Kidney glomerular epithelial cell (primary cell): ENCODE measurements at places on chromosomes 12 and 14.

GRCh38 chr12:131105351-131105735 lies 151.6 kb downstream of the ADGRD1 start:
- no peak for DNase-seq

GRCh38 chr12:110845339-110845682 lies 1.5 kb upstream of the CCDC63 start:
- no peak for DNase-seq

DNA sequence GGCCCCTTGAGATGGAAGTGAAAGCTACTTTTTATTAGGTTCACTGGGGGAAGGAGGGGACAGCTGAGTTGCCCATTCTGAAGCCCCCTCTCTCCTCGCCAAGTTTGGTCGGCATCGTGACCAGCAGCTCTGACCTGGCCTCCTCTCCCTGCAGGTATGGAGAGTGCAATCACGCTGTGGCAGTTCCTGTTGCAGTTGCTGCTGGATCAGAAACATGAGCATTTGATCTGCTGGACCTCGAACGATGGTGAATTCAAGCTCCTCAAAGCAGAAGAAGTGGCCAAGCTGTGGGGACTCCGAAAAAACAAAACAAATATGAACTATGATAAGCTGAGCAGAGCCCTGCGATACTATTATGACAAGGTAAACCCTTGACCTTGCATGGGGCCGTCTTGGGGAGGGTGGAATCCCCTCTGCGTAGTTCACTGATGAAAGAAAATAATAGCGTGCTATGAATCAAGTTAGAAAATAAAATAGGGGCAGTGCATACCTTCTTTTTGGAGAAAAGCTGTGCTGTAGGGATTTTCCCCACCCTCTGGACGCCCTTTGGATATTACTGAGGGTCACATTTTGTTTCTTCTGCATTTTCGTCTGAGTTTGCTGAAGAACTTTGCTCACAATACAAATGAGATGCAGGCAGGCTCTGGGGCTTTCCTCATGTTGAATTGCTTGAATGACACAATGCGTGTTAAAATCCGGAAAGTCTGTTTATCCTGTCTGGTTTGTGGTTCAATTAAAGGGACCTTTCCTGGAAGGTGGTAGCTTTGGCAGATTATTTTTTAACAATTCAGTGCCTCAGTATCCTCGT lies 29.4 kb downstream of the ELK3 start:
- no peak for DNase-seq

GRCh38 chr14:26444822-26445221 lies 153.0 kb downstream of the NOVA1 start:
- peak; percentile 10 for DNase-seq

- peak; percentile 19 for DNase-seq
Observed at GRCh38 chr14:81400852-81401251, 728 bp upstream of the STON2 start.

- no peak for DNase-seq
Observed at GRCh38 chr12:75482646-75483045, 2.1 kb downstream of the GLIPR1 start.

- DNase-seq, result no peak
Observed at GRCh38 chr14:36866867-36867266, 205.2 kb downstream of the PAX9 start.

GRCh38 chr14:65850429-65851135 lies 438.1 kb downstream of the FUT8 start:
- DNase-seq, result no peak

GRCh38 chr14:95490727-95491451 lies 25.6 kb downstream of the SYNE3 start:
- no peak for DNase-seq

DNA sequence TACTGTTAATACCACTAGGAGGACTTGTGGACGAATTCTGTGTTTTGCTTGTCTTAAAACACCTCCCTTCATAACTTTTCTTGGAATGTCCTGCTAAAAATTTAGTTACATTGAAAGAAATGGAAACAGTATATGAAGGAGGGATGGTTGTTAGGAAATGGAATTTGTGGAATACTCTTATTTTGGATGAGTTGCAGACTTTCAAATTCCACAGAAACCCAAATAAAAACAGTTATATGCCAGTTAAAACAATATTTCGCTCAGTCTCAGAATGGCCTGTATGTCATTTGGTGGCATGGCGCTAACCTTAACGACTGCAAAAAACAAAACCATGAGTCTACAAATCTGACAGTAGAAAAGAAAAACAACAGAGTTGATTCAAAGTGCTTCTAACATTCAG lies 12.2 kb upstream of the ARHGAP5 start:
- no peak for DNase-seq

DNA sequence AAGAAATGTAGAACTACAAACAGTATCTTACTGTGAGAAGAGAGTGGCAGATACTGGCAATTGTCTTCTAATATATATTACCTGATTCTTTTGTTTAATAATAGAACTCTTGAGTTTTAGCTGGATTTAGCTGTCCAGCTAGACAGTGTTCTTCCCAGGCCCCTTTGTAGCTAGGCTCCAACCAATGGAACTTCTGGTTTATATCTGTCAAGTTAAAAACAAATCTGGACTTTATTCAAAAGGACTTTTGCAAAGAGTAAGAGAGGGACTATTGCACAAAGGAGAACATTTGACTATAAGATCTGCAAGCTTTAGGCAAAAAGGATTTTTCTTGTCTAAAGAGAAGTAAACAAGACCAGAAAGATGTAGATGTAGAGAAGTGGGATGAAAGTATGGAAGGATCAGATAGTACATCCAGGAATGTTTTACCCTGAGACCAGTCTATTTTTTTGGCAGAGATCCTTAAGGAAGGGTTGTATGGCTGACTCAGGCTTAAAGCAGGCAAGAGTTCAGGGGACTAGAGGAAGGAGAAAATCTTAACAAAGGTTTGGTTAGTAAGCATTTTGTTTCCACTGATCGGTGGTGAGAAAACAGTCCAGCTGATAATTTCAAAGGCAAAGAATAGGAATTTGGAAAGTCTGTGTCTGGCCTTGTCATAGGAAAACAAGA lies 111.1 kb upstream of the PLEKHA5 start:
- DNase-seq, result peak; percentile 65

DNA sequence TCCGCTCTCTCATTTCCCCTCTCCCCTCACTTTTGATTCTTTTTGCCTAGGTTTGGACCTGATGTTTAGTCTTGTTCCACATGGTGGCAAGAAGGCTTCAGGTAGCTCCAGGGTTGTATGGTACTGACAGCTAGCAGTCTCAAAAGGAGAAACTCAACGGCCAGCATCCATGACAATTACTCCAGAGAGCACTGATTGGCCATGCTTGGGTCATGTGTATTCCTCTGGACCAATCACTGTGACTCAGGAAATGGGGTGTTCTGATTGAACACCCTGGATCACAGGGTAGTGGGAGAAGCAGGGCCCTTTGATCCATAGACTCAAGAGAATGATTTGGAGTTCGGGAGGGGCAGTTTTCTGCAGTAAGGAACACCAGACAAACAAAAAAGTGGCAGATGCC lies 45.3 kb downstream of the DYRK2 start:
- no peak for DNase-seq

DNA sequence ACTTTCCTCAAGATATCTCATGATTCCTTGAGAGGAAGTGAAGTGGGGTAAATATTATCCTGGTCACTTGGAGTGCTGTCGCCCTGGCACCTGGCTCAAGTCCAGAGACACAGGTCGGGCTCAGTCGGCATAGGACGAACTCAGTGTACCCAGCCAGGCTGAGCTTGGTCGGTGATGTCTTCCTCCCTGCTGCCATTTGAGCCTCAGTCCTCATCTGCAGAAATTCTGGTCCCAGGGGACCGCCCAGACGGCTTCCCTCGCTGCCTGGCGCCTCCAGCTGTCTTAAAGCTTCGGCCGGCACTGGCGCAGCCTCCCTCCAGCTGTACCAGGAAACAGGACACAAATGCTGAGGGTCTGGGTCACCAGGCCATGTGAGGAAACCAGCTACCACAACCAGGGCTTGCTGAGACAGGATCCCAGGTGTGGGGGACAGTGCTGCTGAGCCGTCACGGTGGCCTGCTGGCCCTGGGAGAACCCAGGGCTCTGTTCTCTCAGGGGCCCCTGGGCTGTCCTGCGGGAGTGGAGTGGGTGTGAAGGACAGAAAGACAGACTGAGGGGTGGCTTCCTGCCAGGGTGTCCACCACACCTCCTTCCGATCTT lies 5.0 kb upstream of the KLC1 start:
- no peak for DNase-seq

DNA sequence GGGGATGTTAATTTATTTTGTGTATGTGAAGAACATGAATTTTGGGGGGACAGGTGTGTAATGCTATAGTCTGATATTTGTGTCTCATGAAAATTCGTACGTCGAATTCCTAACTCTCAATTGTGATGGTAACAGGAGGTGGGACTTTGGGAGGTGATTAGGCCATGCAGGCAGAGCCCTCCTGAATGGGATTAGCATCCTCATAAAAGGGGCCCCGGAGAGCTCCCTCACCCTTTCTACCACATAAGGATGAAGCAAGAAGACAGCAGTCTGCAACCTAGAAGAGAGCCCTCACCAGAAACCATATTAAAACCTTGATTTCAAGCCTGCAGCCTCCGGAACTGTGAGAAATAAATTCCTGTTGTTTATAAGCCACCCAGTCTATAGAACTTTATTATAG lies 165.4 kb downstream of the MDGA2 start:
- DNase-seq, result no peak

GRCh38 chr14:31926123-31926522 lies 151.0 kb upstream of the ARHGAP5 start:
- peak; percentile 34 for DNase-seq

GRCh38 chr14:68113343-68113930 lies 293.9 kb downstream of the RAD51B start:
- DNase-seq, result no peak

DNA sequence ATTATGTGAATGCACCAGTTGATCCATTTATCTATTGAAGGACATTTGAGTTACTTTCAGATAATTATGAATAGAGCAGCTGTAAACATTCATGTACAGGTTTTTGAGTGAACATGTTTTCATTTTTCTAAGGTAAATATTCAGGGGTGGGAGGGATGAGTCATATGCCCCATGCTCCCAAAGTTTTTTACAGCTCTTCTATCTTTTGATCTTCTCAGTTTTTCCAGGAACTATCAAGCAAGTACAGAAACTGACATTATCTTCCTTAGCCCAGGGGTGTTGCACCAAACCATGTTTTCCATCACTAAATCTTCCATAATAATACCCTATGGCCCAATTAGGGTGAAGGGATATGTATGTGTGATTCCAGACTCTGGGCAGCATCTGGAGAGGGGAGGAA lies 384.5 kb downstream of the EMP1 start:
- no peak for DNase-seq

DNA sequence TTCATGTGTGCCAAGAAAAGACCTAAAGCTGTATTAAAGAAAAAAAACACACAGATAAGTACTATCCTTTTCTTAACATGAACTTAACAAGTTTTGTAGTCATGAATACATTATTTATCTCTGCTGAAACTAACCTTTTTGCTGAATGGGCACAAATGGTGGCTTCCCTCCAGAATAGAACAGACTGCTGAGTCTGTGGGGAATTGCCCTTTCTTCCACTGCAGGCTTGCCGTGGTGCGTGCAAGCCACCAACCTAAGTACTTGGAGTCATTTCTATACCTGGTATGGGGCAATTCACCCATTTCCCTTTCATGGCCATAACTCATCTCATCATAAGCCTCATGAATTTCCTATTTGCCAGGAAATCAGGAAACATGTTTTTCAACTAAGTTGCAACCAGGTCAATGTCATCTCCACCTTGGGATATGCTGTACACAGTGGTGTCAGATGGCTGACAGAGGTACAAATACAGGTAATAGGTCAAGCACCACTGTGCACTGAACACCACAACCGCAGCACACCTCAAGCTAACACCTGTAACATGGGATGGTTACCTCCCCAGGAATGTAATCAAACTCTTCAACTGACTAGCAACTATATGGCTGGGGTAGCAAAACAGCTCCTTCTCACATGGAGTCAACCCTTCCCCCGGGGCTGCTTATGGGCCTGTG lies 49.9 kb downstream of the CATSPERB start:
- DNase-seq, result no peak

DNA sequence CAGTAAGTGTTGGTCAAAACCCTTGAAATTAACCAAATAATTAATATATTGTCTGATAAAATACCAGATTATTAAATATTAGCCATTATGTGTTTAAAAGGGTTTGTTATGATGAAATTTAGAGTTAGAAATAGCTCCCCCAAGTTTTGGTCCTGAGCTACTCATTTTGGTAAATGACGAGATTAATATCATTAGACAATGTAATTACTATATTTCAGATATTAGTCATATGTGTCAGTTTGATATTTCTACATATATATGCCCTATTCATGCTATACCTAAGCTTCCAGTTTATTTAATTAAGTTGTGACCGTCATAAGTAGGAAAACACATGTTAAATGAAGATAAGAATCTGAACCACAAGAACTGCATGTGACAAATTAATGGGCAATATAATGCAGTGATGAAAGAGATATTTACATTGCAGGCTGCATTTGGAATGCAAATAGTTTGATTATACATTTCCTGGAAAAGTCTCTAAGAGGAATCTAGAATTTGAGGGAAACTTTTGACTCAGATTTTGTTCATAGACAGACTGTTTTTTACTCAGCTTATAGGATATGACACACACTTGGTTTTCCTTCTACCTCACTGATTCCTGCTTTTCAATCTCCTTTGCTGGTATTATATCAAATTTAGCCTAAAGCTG lies 70.5 kb downstream of the TBC1D30 start:
- no peak for DNase-seq

GRCh38 chr12:92602930-92603623 lies 99.7 kb upstream of the PLEKHG7 start:
- DNase-seq, result no peak

DNA sequence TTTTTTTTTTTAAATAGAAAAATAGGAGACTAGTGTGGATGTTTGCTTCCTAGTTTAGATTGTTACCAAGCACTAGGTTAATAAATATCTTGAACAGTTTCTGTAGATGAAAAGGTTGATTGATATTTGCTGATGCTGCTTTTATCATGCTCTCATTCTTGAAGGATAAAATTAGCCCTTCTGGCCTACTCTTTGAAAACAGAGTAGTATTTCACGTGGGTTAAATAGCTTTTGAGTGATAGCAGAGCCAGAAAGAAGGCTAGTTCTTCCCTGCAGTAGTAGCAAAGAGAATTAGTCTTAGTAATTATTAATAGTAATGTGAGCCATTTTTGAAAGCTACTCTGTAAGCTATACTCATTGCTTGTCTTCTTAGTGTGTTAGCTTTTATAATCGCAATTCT lies 5.2 kb downstream of the NEDD1 start:
- peak; percentile 17 for DNase-seq
